Trophoblast cell (in vitro differentiated cells and primary cell): ENCODE measurements at places on chromosomes 3 and 15.

- DNase-seq, result no peak
Measured at GRCh38 chr3:48472673-48472922, 26.1 kb downstream of the ATRIP start.

DNA sequence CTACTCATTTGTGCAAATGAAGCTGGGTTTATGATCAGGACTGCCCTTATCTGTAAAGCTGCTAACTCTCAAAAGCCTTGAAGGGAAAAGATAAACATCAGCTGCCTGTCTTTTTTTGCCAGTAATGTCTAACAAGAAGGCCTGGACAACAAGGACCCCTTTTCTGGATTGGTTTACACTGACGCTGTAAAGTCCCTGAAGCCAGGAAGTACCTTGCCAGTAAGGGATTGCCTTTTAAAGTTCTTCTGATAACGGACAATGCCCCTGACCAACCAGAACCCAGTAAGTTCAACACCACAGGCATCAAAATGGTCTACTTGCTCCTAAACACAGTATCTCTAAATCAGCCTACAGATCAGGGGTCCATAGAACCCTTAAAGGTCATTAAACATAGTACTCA, 178.0 kb downstream of the PCCB start:
- no peak for DNase-seq

GRCh38 chr3:116242825-116243224, 202.5 kb downstream of the LSAMP start:
- DNase-seq, result no peak

GRCh38 chr3:188365988-188366698, 212.2 kb downstream of the LPP start:
- peak; percentile 64 for DNase-seq

DNA sequence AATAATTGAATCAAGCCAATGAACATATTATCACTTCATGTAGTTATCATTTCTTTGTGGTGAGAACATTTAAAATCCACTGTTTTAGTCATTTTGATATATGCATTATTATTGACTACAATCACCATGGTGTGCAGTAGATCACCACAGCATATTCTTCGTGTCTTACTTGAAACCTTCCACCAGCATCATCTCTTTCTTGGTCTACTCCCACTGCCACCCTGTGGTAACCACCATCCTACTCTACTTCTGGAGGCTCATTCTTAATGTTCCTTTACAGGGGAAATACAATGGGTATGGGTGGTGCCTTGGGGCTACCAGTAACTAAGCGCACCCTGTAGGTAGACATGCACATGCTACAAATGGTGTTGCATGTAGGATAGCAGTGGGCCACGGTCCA, 25.4 kb downstream of the PXK start:
- DNase-seq, result no peak

GRCh38 chr15:57146506-57147201, 228.2 kb downstream of the TCF12 start:
- DNase-seq, result peak; percentile 11

DNA sequence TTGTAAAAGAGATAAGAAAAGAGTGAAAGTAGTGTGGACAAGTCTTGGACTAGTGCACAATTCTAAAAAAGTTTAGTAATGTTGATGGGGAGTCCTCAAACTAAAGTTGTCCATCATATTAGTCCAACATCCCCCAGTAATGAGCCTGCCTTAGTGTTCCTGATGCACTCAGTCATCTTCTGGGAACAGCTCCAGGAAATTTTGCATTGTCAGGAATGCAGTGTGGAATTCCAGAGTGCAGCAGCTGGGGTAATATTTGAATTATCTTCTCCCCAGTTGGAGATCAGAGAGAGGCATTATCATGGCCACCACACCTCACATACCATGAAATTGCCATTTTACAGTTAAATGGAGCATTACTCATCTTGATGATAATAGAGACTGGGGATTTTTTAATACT, 528.8 kb upstream of the NAALADL2 start:
- DNase-seq, result peak; percentile 50

DNA sequence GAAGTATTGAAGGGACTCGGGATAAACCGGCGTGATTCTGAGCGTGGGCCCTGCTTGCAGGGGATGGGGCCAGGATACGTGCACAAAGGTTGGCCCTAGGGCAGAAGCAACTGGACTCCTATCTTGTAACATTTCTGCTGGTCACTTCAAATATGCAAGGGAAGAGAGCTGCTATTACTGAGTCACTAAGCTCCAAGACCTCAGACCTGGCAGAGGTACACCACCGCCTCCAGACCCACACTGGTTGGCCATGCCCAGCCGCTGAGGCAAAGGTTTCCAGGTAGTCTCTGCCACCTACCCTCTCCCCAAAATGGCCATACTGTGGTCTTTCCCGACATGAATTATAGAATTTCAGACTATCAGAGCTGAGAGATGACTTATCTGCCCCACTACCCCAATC, 13.4 kb upstream of the STRA6 start:
- DNase-seq, result peak; percentile 38

DNA sequence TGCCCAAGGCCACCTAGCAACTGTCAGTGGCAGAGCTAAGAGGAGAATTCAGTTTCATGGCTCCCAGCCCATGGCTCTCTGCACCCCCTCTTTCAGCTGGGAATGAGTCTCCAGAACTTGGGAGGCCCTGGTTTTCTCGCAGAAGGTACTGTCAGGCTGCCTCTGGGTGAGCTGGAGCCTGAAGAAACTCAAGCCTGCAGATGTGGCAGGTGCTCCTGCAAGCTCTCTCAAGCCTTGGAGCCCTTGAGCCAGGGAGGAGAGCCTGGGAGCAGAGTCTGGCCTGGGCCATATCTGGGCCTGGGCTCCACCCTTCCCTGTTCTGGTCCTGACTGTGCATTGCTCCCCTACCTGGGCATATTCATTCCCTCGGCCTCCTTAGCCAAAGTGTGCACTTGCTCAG, 74.4 kb upstream of the TLE3 start:
- DNase-seq, result no peak

- DNase-seq, result peak; percentile 84
Measured at GRCh38 chr3:49422379-49423248, at the start of gene AMT. TSS of gene AMT (minus strand) at chr3:49422473. CDS start at chr3:49422450, 23 bp downstream.

- no peak for DNase-seq
Measured at GRCh38 chr3:149767720-149768119, 15.4 kb upstream of the COMMD2 start.

GRCh38 chr3:141477224-141477623, 9.6 kb upstream of the RASA2 start:
- DNase-seq, result peak; percentile 69

- no peak for DNase-seq
Measured at GRCh38 chr3:147119989-147120388, 286.4 kb downstream of the ZIC4 start.

GRCh38 chr3:144763878-144764454, 792.3 kb downstream of the DIPK2A start:
- DNase-seq, result no peak

GRCh38 chr15:67092752-67093503, 27.5 kb downstream of the SMAD3 start:
- DNase-seq, result no peak

- no peak for DNase-seq
Measured at GRCh38 chr3:37310666-37311050, 136.3 kb upstream of the LRRFIP2 start.

DNA sequence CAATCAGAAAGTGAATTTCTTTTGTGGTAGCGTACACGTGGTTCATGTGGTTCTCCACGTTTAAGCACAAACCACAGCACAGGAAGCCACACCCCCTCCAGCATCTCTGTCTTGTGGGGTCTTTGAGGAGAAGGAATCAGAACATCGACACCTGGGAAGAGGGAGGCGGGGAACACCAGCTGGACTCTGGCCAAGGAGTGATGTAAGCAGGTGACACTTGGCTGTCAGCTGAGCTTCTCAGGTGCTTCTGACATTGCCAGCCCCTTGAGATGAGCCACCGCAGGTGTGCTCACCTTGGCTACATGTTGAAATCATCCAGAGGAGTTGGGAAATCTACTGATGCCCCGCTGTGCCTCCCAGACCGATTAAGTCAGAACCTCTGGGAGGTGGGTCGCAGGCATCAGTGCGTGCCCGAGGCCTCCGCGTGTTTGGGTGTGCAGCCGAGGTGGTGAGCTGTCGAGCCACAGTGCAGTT, 85.0 kb downstream of the FAM81A start:
- no peak for DNase-seq

GRCh38 chr3:36295296-36295695, 85.0 kb upstream of the STAC start:
- peak; percentile 8 for DNase-seq

DNA sequence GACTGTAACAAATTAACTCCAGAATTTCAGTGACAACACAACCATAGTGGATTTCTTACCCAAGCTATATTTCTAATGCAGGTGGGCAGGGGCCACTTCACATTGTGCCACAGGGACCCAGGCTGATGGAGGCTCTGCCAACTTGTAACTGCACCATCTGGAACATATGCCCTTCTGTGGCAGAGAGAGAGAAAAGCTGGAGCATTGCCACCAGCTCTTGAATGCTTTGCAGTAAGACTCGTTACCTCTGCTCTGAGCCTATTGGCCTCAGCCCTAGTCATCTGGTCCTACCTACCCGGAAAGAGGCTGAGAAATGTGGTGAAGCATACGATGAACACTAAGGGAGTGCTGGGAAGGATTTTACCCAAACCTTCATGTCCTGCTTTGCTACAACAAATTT, 587.1 kb downstream of the ZNF385D start:
- DNase-seq, result no peak

DNA sequence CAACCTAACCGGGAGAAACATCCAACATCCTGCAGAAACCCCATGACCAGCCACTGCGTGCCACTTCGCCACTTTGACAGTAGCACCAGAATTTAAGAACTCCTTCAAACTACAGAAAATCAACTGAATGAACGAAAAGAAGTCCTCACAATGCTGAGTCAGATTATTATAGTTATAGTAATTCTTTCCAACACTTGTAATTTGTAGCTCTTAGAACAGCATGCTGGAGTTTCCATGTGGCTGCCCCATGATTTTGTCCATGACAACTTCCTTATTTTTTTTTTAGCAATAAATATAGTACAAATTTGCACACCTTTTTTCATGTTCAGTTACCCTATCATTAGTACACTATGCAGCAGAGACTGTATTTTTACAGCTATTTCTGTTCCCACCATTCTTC, 26.1 kb upstream of the SSR3 start:
- DNase-seq, result no peak

- no peak for DNase-seq
Measured at GRCh38 chr3:126941721-126942270, 41.1 kb upstream of the PLXNA1 start.

GRCh38 chr3:56956906-56957305, 103.6 kb upstream of the SPATA12 start:
- no peak for DNase-seq

GRCh38 chr15:36221992-36222391, 357.4 kb upstream of the CDIN1 start:
- DNase-seq, result no peak

DNA sequence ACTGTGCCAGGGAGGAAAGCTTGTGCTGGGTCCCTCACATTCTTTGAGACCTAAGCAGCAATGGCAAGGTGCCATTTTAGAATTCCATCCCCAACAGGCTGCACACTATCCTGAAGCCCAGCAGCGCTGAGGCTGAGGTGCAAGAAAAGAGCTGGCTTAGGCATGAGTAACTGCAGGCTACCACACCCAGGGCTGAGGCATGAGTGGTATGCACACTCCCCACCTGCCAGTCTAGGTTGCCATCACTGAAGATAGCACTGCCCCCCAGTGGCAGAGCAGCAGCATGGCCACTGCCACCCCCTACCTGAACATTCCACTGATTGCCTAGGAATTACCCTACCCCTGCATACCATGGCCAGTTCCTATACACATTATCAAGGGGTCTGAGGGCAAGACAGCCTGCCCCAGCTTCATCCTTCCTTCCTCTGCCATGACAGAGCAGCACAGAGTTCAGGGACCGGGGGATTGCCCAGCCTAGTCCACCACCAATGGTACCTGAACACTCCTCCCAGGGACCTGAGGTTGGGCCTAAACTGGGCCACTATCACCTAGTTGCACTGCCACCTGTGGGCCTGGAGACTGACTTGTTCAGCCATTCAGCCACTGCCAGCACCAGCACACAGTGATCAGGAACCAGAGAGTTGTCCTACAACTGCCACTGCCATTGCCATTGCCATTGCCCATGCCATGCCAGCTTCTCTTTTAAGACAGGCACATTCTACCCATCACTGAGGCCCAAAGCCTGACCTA, 129.8 kb downstream of the SATB1 start:
- peak; percentile 88 for DNase-seq

- DNase-seq, result peak; percentile 22
Measured at GRCh38 chr3:138078901-138079344, 36.5 kb downstream of the DZIP1L start.

GRCh38 chr3:53240989-53241972, 14.5 kb downstream of the TKT start:
- DNase-seq, result no peak

- DNase-seq, result no peak
Measured at GRCh38 chr3:8482263-8482662, 19.4 kb upstream of the LMCD1 start.

DNA sequence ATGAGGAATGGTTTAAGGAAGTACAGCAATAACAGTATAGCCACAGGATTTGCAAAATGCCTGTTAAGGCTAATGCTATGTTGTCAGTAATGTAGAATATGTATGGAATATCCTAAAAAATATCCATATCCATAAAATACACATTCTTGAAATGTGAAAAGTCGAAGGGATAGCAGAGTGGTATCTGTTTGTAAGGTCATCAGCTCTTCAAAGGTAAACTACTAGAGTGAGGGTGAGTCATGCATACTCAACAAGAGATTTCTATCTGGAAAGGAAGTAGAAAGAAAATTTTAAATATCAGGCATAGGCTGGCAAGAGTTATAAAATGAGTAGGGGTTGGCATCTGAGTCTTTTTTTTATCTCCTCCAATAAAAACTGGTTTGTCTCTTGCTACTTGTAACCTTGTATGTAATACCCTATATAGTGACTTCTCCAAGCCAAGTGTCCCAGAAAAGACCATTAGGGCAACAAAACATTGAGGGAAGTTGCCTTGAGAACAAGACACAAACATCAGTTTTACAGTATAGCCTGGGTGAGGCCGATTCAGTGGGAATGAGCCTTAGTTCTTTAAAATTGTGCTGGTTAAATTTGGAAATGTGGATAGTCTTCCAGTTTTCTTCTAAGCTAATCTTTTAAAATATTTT, 103.1 kb downstream of the SPATA16 start:
- DNase-seq, result peak; percentile 83

- no peak for DNase-seq
Measured at GRCh38 chr3:52218454-52218853, 7.0 kb downstream of the TLR9 start.

- no peak for DNase-seq
Measured at GRCh38 chr3:122612696-122613095, 35.2 kb downstream of the PARP15 start.

GRCh38 chr15:41985236-41986160, 13.1 kb upstream of the EHD4 start:
- no peak for DNase-seq

GRCh38 chr3:186746008-186746407, 28.8 kb downstream of the KNG1 start:
- DNase-seq, result no peak
